K562 (cell line): ENCODE measurements at places on chromosomes 5 and 9. TPM values are rescaled to one million over a fixed set of nuclear protein-coding genes. Genes with fewer than 3 reads are reported as not detected.

DNA sequence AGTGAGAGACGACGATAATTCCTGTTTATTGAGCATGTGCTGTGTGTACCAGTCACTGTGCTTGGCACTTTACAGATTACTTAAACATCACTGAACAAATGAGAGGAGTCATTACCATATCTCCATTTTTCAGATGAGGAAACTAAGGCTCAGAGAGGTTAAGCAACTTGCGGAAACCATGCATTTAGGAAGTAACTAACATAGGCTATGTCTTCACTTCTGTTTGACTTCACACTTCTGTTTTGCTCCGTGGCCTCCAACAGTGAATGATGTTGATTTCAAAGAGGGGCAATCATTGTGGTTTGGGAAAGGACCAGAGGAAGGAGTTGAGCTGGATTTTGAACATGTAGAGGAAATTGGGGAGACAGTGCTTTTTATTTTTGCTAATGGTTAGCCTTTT, 16.7 kb downstream of the GCNT1 start:
- no peak for DNase-seq

GRCh38 chr5:157926977-157927376, 68.0 kb upstream of the CLINT1 start:
- no peak for DNase-seq

DNA sequence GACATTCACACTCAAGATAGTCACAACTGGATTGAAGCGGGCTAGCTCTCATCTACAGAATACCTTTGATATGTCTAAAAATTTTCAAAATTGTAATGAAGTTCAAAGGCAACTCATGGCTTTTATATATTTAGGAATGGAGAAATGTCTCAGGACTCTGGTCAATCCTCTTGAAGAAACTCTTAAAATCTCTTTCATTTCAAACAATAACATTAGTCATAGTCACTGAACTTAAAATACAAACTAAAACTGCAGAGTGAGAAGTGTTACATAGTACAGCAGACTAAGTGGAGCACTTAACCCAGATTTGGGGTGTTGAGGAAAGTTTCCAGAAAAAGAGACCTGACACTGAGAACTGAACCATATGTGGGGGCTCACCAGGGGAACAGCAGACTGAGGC, 20.7 kb downstream of the FANCC start:
- no peak for DNase-seq

- DNase-seq, result no peak
These were observed 1810.7 kb upstream of the CDH6 start for GRCh38 chr5:29382780-29383179.

- DNase-seq, result no peak
These were observed 148.4 kb downstream of the MACROH2A1 start for GRCh38 chr5:135250671-135251070.

DNA sequence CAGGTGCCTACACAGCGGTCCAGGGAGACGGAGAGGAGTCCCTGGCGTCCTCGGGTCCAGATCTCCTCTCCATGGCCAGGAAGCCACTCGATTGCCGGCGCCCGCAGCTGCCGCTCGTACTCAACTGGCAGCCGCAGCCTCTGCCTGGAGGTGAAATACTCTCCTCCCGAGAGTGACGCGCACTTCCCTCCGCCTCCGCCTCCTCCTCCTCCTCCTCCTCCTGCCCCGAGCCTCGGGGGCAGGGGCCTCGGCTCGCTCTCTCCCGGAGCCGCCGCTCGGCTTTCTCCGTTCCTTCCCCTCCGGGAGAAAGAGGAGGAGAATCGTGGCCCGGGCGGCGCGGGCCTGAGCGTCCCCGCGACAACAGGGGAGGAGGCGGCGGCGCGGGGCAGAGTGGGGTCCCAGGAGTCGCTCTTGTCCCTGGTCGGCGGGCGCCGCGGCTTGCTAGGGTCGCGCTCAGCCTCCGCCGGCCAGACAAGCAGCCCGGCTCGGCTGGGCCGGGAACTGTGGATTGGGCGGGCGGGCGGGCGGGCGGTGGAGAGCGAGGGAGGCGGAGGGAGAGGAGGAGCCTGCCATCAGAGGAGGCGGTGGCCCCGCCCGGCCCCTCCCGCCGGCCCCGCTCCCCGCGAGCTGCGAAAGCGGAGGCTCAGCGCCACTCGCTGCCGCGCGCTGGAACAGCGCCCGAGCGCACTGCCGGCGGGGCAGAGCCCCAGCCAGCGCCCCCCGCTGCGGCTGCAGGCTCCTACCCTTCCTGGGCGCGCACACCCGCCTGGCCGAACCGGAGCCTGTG, at the start of gene CEMIP2:
TSS of gene CEMIP2 (minus strand) at position 126 of the 787 bp plus-strand sequence. CDS start 18,140 bp downstream, outside the sequence.
- peak; percentile 87 for DNase-seq

GRCh38 chr5:142170254-142170953, 61.8 kb downstream of the NDFIP1 start:
- no peak for DNase-seq

- DNase-seq, result no peak
These were observed 58.2 kb upstream of the CKS2 start for GRCh38 chr9:89252651-89253267.

- peak; percentile 91 for DNase-seq
These were observed at the start of gene MSANTD3 for GRCh38 chr9:100426530-100427365. MSANTD3 (plus strand) TSS chr9:100427143; CDS start chr9:100441939, 14,796 bp downstream.

- DNase-seq, result no peak
These were observed 207.1 kb upstream of the TRIM32 start for GRCh38 chr9:116479967-116480366.

DNA sequence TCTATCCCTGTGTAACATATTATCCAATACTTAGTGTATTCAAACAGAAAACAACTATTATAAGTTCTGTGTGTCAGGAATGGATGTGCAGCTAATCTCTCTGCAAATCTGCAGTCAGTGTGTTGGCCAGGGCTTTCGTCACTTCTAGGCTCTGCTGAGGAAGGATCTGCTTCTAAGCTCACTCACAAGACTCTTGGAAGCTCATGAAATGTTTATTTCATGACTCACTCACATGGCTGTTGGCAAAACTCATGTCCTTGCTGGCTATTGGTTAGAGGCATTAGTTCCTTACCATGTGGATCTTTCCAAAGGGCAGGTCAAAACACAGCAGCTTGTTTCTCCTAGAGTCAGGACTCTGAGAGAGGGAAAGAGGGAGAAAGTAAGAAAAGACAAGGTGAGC, 367.4 kb upstream of the SMARCA2 start:
- DNase-seq, result no peak

GRCh38 chr5:14507156-14507941, 74.2 kb upstream of the OTULINL start:
- no peak for DNase-seq

- no peak for DNase-seq
These were observed 340.2 kb downstream of the NDUFS4 start for GRCh38 chr5:53900677-53901076.

DNA sequence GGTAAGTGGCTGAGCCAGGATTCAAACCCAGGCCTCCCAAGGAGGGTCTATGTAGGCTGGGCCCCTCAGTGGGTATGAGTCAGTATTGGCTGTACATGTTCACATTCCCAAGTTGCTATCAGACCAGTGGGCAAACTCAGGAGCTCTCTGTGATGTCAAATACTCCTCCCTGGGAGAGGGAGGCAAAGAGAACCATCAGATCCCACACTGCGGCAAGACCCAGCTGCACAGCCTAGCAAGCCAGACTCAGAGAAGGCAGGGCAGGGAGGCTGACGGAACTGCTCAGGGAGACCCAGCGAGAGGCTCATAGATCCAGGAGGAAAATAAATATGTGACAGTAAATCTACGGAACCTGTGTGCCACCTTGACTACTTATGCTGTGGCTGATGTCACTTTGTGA, 42.6 kb upstream of the SAP30L start:
- no peak for DNase-seq

DNA sequence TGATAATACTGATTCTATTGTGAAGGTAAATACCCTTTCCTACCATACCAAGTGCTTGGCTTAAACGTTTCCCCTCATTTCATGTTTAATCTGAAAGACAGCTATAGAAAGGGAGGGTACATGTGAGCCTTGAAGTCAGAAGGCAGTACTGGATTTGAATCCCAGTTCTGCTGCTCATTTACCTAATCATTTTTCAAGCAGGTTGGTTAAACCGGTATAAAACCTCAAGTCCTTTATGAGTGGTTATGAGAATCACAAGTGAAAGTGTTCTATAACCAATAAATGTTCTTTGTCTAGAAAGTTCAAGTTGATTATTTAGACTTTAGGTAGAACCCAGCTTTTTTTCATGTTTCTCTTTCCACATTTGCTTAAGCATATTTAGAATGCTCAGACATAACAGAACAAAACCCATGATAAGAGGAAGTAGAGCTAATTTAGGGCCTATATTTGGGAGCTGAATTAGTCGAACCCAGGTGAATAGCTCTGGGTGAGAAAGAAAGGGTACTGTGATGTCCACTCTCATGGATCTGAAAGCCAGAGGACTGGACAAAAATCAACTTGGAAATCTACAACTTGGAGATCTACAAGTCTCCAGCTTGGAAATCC, 29.7 kb upstream of the F2RL2 start:
- DNase-seq, result no peak

DNA sequence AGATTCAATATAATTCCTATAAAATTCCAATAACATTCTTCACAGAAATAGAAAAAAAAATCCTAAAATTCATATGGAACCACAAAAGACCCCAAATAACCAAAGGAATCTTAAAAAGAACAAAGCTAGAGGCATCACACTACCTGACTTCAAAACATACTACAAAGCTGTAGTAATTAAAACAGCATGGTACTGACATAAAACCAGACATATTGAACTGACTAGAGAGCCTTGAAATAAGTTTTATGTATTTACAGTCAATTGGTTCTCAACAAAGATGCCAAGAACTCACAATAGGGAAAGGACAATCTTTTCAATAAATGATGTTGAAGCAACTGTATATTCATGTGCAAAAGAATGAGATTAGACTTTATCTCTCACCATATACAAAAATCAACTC, 36.9 kb downstream of the BTNL9 start:
- DNase-seq, result no peak

DNA sequence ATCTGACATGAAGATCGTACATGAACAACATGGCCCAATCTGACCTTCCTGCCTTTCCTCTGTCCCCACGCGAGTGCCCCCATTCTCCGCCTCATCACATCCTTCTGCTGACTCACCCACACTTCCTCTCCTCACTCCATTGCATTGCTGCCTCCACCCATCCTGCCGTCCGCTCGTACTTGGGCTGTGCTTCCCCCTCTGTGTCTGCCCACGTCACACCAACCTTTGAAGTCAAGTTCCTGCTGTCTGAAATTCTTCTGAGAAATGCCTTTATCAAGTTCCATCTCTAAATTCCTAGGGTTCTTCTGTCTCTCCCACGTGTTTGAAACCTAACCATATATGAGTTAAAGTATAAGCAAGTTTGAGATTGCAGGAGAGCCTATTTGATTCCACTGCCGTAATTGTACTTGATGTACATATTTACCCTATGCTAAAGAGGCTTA, 18.0 kb upstream of the STARD4 start:
- peak; percentile 91 for DNase-seq

GRCh38 chr5:150026682-150027172, 26.2 kb downstream of the HMGXB3 start:
- peak; percentile 89 for DNase-seq

DNA sequence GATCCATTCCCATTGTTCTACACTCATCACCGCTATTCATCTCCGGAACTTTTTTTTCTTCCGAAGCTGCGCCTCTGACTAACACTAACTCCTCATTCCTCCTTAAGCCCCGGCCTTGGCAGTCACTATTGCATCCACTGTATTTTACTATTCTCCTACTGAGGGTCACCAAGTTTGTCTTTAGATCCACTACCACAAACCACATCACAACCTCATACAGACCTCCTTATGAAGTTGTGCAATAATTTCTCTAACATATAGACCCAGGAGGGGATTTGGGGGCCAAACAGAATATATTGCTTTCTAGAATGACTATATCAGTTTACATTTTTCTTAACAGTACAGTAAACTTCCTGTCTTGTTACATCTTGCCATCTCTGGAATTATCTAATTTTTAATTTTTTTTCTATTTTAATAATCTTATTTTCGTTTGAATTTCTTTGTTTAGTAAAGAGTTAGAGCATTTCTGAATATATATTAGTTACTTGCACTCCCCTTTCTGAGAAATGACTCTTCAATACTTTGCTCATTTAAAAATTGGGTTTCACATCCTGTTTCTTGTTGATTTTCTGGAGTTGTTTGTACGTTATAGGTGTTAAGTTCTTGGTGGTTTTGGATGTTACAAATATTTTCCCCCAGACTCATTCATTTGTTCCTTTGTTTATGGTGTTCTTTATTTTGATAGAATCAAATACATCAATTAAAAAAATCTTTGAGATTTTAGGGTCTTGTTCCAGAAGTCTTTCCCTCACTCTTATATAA, 37.1 kb downstream of the DMRT2 start:
- no peak for DNase-seq

DNA sequence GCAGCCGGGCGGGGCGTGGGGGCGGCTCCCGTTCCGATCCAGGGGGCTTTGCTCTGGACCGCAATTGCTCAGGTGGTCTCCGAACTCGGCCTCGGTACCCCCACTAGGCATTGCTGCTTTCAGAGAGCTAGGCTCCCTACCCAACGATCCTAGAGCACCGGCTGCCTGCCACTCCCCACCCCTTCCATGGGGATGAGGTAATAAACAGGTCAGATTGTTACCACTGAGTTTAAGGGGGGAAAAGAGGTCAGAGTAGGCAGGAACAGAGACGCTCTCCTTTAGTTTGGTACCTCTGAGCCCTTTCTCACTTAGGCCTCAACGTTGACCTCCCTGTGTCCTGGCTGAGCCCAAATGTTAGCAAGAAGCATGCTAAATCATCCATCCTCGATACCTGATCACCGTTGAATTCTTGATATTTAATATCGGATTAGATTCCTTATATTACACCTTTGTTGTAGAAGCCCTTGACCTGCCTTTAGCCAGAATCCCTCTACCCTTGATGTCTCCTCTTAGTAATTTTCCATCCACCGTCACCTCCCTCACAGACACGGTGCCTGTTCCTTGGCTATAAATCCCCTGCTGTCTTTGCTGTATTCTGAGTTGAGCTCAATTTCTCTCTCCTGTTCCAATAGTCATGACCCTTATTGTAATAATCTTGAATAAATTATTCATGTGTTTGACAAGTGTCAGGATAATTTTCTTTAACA, 588 bp upstream of the PLPP1 start:
- no peak for DNase-seq

CHSY3 gene
- total RNA-seq, result not detected in 2 replicates

ACTBL2 gene
- not detected in 2 replicates for total RNA-seq

PRDM9 gene
- 0.33 and 0.47 TPM in 2 replicates for total RNA-seq

WNT8A gene
- total RNA-seq, result not detected in 2 replicates

SV2C gene
- not detected in 2 replicates for total RNA-seq

HMGCR gene
- total RNA-seq, result 87.4 and 90.8 TPM in 2 replicates

OCLN gene
- total RNA-seq, result 0.27 and 0.29 TPM in 2 replicates

MYOZ3 gene
- not detected in 2 replicates for total RNA-seq

ZNF483 gene
- 0.38 and 0.58 TPM in 2 replicates for total RNA-seq

INSYN2B gene
- total RNA-seq, result not detected in 2 replicates

ZNF622 gene
- 41.0 and 49.5 TPM in 2 replicates for total RNA-seq

TNC gene
- 0.16 and 0.29 TPM in 2 replicates for total RNA-seq
